ENCODE measurements at places on chromosomes 6 and 20.
A peak's percentile ranks its signal among the peaks of the same experiment; 100 is the strongest.

GRCh38 chr6:89536231-89536630 lies 102.3 kb downstream of the LYRM2 start:
- DNase-seq = no peak

DNA sequence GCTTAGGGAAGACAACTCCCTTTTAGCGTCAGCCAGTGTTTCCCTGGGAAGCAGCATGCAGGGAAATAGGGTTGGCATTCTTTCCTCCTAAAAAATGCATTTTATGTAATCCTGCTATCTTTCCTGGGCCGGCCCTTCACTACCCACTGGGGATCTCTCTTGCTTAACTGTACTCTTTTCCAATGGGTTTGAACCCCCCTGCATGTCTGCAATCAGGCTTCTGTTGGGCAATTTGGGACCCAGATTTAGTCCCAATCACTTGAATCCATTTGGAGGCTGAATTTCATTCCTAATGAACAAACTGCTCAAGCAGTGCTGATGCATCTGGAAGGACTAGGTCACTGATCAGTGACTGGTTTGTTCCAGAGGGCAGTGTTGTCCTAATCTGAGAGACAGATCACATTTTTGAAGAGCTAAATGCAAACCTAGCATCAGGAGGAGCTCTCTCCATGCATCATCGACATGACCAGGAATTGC lies 152.0 kb downstream of the TSHZ2 start:
- no peak for DNase-seq

DNA sequence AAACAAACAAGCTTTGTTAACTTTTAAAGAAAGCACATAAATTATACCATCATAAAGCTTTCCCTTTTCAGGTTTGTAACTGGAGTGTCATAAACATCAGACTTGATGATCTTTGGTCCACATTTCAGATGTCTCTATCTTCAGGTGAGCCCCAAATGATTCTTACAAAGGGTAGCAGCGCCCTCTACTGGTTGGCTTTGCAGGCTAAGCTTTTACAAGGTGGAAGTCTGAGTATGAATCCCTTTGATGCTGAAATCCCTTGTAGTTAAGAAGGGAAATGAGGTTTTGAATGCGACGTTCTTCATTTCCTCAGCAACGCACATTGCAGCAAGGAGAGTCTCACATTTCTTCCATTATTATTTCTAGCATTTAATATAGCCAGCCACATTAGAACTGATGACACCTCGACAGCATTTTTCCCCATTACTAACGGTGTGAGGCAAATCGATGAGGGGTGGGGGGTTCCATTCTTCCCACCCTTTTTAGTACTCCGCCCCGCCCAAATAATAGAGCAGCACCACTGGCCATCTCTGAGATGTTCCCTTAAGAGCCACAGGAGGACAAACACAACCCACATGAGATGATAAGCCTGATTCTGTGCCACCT lies 126.3 kb upstream of the NT5E start:
- peak; percentile 21 for DNase-seq

- no peak for DNase-seq
These were observed 395.4 kb downstream of the SAMD5 start for GRCh38 chr6:147903931-147904330.

GRCh38 chr6:99241905-99242534 lies 107.5 kb downstream of the FAXC start:
- no peak for DNase-seq

GRCh38 chr6:72636215-72636614 lies 14.4 kb downstream of the KCNQ5 start:
- no peak for DNase-seq

GRCh38 chr6:94350833-94351232 lies 931.5 kb upstream of the EPHA7 start:
- no peak for DNase-seq

DNA sequence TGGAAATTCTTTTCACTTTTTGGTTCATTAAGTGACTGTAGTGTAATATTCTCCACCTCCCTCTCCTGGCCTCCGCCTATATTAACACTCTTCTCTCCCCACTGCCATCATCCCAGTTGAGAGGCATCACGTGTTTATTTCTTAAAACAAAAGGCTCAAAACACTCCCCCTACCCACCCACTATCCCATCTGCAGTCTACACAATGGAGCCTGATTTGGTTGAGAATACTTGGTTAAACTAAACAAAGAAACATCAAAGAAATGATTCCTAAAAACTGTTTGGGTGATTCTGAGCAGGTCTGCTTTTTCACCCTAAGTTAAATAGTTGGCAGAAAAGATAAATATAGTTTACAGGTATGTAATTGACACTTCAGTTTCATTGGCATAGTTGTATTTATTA lies 5.9 kb downstream of the TFAP2B start:
- no peak for DNase-seq

GRCh38 chr6:37005061-37005810 lies at the start of gene FGD2:
FGD2 (plus strand) TSS chr6:37005655; CDS start chr6:37005818, 163 bp downstream.
- peak; percentile 8 for DNase-seq

DNA sequence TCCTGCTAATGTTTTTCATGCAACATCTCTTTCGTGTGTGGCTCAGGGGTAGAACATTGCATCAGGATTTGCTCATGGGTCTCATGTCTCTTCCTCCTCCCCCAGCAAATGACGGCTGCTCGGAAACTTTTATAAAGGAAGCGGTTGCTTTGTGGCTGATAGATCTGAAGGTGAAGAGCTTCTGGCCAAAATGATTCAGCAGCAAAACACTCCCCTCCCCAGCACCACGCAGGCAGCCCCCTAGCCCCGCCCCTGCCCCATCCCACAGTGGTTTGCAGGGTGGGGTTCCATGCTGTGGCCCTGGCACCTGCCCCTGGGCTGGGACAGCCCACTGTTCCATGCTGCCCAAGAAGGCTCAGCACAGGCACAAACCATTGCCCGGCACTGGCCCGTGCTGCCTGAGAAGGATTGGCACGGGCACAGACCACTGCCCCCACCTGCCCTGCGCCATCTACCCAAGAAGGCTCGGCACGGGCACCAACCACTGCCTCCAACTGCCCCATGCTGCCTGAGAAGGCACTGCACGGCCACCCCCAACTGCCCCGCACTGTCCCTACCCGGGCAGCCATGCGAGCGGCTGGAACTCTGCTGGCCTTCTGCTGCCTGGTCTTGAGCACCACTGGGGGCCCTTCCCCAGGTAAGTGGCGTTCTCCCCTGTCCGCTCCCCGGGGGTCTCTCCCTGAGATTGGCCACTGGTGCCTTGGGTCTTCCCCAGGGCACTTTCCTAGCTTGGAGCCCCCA lies at the start of gene CST7:
TSS of gene CST7 (plus strand) at position 331 of the 741 bp plus-strand sequence. CDS start at position 568, 237 bp downstream.
- DNase-seq = peak; percentile 99

DNA sequence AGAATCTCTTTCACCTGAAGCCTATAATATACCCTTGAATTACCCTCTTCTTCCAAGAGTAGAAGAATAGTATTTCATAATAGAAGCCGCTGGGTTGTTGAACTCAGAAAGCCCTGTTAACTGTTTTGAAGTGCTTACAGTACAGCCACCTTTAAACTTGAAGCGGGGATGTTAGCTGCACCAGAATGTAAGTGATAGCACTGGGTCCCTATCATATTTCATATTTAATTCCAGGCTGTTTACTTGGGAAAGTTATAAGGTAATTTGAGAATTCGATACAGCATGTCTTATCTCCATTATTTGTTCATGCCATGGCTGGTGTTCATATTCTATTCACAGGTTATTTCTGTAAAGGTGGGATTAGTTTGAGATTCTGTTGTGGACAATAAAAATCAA lies 63.5 kb upstream of the VSTM2L start:
- DNase-seq = no peak

DNA sequence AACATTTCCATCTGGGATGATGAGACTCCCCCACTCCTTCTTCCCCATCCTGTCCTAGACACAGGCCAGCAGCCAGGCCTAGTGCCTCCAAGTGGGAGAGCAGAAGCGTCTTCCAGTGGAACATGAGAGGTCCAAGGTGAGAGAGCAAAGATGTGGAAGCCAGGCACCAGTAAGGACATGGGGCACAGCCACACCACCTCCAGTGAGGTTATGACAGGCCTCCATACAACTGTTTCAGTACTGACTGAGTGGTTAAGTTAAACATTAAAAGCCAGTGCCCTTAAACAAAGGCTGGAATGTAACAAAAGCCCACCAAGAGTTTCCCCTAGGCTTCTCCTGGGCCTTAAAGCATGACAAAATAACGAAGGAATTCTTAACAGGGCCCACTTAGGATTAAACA lies 5.3 kb downstream of the ZBTB24 start:
- no peak for DNase-seq

GRCh38 chr6:22457996-22458395 lies 111.4 kb upstream of the HDGFL1 start:
- no peak for DNase-seq

- DNase-seq = no peak
These were observed 523.9 kb upstream of the POU3F2 start for GRCh38 chr6:98310443-98310842.

- no peak for DNase-seq
These were observed 24.0 kb downstream of the RNF146 start for GRCh38 chr6:127290391-127291265.

- no peak for DNase-seq
These were observed 206.3 kb downstream of the COL19A1 start for GRCh38 chr6:70072540-70073179.

DNA sequence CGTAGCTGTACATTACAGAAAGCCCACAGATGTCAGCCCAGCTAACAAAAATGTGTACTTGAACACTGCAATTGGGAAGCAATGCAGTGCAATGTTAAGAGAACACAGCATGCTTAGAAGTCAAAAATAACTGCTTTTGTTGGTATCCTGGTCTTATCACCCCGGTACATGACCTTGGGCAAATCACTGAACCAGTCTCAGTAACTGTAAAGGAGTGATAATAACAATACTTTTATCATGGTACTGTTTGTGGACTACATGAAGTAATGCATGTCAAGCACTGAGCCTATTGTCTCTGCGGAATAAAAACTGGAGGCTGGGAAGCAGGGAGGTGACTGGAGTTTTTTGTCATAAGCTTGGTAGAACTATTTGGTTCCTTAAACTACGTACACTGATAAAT lies 44.7 kb upstream of the SPDEF start:
- no peak for DNase-seq

GRCh38 chr6:56869346-56869745 lies 85.6 kb upstream of the BEND6 start:
- no peak for DNase-seq

DNA sequence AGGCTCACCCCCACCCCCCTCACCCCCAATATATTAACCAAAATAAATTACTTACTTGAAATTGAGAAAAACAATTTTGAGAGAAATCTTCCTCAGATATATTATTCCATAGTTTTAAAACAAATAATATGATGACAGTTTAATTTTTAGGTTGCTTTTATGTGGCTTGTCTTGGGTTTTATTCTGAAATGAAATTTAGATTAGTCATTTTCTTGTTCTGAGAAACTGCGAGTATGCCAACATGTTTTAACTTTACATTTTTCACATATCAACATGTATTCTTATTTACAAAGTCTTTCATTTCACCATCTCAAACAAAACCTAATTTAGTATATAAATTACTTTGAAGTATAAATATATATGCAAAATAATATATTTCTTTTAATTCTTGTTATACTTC lies 11.1 kb downstream of the REV3L start:
- DNase-seq = no peak

GRCh38 chr6:91569071-91569470 lies 982.2 kb upstream of the MAP3K7 start:
- no peak for DNase-seq

DNA sequence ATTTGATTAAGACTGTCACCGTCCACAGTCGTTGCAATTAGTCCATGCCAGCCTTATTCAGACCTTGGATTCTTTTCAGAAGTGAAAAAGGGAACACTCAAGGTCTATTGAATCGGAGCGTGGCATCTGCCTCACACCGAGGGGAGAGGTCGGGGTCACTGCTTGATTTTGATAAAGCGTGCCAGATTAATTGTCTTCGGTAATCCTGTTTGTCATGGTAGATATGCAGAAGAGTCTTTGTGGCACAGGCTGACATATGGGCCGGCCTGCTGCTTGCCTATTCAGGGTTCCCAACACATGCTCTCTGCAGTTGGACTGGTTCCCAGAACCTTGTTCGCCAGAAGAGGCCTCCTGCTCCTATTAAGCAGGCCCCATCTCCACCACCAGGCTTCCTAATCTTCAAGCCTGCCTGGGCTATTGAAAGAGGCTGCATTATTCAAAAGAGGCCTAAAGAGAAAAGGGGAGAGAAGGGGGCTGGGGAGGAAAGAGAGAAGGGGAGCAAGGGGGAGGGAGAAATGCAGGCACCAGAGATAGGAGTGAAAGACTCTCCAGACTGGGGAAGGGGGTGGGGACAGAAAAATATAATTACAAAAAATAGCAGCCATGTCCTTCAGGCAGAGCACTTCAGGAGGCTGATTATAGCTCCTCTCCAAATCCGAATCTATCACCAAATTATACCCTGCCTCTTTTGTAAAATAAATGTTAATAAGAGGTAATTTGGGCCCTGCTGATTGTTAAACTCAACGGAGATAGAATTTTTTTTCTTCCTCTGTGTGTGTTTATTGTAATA lies 611.3 kb downstream of the HDGFL1 start:
- DNase-seq = no peak

GRCh38 chr6:141467881-141468280 lies 664.8 kb upstream of the GJE1 start:
- DNase-seq = no peak

- no peak for DNase-seq
These were observed 44.1 kb downstream of the DUSP22 start for GRCh38 chr6:336159-337114.

GRCh38 chr20:3679749-3680700 lies 1.8 kb downstream of the ADAM33 start:
- DNase-seq = no peak

DNA sequence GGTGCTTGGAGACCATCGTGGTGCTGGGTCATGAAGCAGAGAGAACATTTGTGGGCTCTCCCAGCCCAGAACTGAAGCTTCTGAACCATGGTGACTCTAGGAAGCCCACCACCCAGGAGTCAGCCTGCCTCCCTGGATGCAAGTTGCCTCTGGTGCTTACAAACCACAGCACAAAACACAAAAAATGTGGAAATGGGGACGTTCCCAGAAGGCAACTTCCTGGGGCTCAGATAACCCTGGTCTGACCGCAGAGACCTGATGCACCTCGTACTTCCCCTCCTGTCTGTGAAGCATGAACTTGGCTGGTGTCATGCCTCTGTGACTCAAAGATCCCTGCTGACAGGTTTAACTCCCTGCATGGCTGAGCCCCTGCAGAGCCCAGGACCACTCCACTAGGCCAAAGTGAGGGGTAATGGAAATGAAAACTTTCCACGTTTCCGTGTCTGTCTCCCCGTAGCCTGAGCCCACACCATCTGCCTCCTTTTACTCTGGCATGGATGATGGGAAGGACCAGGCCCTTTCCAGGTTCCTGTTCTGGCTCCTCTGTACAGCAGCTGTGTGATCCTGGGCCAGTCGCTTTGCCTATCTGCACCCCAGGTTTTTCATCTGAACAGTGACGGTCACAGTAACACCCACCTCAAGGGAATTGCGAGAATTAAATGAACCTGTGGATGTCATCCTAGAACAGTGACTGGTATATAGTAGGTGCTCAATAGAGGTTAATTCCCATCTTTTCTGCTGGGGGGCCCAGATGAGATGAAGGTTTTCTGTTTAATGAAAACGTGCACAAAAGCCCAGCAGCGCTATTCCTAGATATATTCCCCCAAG lies 57.7 kb downstream of the PPP1R16B start:
- DNase-seq = no peak

DNA sequence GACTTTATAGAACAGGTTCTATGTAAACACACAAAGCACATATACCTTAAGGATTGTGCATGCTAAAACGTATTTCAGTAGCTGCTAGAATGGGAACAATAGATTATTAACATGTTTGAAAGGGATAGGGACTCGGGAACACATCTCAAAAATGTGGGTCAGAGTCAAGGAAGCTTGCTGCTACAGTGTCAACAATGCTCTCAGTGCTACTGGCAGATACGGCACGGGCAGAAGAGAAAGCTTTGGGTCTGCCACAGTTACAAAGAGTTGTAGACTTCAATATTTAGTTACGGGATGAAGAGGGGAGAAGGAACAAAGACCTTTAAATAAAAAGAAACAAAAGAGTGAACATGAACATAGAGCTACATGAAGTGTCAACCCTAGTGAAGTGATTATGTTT lies 170.5 kb downstream of the BACH2 start:
- no peak for DNase-seq

Data from GF-D8 (cell line).